Osteocyte (in vitro differentiated cells): ENCODE measurements at places on chromosomes 6 and 20.

DNA sequence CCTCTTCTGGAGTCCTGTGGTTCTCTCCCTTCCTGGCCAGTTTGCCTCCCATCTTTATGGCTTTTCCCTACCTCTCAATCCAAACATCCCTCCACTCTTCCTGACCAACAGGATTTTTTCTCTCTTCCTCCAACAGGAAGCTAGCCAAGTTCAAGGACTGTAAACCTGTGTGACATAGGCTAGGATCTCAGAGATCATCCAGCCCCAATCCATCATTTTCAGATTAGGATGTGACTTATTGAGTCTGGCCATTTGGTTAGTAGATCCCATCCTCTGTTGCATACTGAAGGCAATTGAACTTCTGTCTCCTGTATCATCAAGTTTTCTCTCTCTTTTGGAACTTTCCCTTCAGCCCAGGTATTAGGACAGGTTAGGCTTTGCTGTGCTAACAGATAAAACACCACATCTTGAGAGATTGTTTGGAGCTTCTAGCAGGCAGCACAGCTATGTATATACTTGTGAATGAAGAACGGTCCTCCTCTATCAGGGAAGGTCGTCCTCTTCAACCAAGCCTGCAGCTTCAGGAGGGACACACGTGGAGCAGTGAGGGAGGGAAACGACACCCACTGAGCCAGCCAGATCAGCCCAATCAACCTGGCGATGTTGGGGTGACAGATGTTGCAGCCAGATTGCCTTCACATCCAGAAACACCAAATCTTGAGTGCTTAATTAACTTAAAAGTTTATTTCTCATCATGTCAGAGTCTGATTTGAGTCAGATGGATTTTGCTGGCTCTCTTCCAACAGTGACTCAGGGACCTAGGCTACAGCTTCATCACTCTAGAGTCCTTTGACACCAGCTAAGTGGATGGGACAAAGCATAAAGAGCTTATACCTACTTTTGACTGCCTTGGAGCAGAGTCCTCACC lies 106.8 kb downstream of the GJA10 start:
- no peak overlapping the region for H3K27ac ChIP-seq
- peaks cover 2% of the 10 kb centered on the region for H3K27me3 ChIP-seq
- no peak overlapping the region for H3K4me3 ChIP-seq
- H3K36me3 ChIP-seq: no peaks in the 10 kb centered on the region

- peaks cover 27% of the 10 kb centered on the region for H3K4me1 ChIP-seq
- peak within 1 kb of the TSS; percentile 97 for H3K4me3 ChIP-seq
- H3K27me3 ChIP-seq: no peaks in the 10 kb centered on the region
These were observed at the start of gene RRP36 for GRCh38 chr6:43021270-43022047. Gene RRP36, plus strand, starts transcription at chr6:43021623. Its CDS starts 32 bp downstream, at chr6:43021655.

GRCh38 chr6:11246722-11247121 lies 14.3 kb upstream of the NEDD9 start:
- H3K27me3 ChIP-seq: no peaks in the 10 kb centered on the region
- H3K27ac ChIP-seq: no peak overlapping the region
- H3K36me3 ChIP-seq: no peaks in the 10 kb centered on the region
- H3K4me3 ChIP-seq: no peak overlapping the region

GRCh38 chr20:46604551-46605133 lies 46.6 kb downstream of the SLC13A3 start:
- H3K36me3 ChIP-seq: no peaks in the 10 kb centered on the region
- H3K27me3 ChIP-seq: peaks cover 3% of the 10 kb centered on the region
- DNase-seq: no peak
- H3K4me3 ChIP-seq: no peak overlapping the region
- H3K27ac ChIP-seq: no peak overlapping the region

DNA sequence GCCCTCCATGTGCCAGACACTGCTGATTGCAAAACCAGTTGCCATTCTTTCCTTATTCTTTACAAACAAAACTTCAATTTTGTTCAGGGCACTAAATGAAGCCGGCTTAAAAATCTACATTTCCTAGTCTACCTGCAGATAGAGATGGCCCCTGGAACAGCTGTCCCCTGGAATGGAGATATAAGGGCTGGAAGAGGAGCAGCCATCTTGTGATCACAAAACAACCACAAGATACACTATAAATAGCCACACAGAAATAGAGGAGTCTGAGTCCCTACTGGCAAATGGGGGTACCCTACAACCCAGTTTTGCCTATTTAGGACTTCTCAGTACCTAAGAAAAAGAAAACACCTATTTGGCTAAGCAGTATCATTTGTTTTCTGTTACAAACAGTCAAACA lies 115.9 kb upstream of the BEND6 start:
- H3K36me3 ChIP-seq: no peaks in the 10 kb centered on the region
- DNase-seq: no peak

- DNase-seq: no peak
- no peak overlapping the region for H3K27ac ChIP-seq
- H3K4me1 ChIP-seq: no peaks in the 10 kb centered on the region
- no peaks in the 10 kb centered on the region for H3K36me3 ChIP-seq
- peaks cover 11% of the 10 kb centered on the region for H3K27me3 ChIP-seq
- no peak overlapping the region for H3K4me3 ChIP-seq
These were observed 53.7 kb downstream of the PPP1R16B start for GRCh38 chr20:38859070-38859690.

- no peak overlapping the region for H3K4me3 ChIP-seq
- no peaks in the 10 kb centered on the region for H3K27me3 ChIP-seq
- DNase-seq: no peak
- no peak overlapping the region for H3K27ac ChIP-seq
These were observed 27.0 kb upstream of the TFB1M start for GRCh38 chr6:155341130-155341828.

DNA sequence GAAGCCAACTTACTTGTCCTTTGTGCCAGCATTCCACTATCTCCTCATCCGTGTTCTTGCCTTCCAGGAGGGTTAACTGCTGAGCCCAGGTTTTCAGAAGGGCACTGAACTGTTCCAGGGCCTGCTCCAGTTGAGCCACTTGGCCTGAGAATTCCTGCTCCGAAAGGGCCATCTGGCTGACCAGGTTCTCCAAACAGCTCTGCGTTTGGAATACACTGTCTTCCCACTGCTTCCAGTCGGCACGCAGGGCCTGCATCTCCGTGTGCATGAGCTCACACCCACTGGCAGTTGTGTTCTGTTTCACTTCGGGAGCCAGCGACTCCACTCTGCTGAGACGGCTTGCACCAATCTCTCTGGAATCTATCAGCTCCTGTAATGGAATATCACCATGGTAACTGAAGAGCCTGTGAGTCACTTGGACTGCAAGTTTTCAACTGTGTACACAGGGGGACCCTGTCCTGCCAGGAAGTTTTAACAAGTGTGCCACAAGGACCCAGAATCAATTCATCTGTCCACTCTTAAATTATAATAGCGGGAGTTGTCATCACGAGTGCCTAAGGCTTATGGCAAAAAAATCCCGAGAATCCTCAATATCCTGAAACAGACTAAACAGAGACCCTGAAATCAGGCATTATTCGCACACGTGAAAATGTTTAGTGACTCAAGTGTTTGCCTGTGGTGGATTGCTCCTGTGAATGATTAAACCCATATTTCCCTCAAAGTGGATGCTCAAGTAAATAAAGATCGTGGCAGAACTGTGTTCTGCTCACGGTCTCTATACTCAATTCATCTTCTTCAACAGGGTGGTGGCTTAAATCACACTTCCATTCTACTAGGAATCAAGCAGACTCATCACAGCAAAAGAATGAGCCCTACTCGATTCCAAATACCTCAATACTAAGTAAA lies 255.9 kb downstream of the SYNE1 start:
- peaks cover 9% of the 10 kb centered on the region for H3K36me3 ChIP-seq
- peak overlapping the region; percentile 98 for H3K4me3 ChIP-seq
- peaks cover 27% of the 10 kb centered on the region for H3K4me1 ChIP-seq
- DNase-seq: peak; percentile 94
- H3K27me3 ChIP-seq: no peaks in the 10 kb centered on the region

GRCh38 chr6:140855520-140855919 lies 1277.2 kb upstream of the GJE1 start:
- peaks cover 12% of the 10 kb centered on the region for H3K36me3 ChIP-seq
- no peak overlapping the region for H3K4me3 ChIP-seq
- H3K27ac ChIP-seq: peak overlapping the region; percentile 25
- no peaks in the 10 kb centered on the region for H3K27me3 ChIP-seq
- peaks cover 51% of the 10 kb centered on the region for H3K4me1 ChIP-seq

DNA sequence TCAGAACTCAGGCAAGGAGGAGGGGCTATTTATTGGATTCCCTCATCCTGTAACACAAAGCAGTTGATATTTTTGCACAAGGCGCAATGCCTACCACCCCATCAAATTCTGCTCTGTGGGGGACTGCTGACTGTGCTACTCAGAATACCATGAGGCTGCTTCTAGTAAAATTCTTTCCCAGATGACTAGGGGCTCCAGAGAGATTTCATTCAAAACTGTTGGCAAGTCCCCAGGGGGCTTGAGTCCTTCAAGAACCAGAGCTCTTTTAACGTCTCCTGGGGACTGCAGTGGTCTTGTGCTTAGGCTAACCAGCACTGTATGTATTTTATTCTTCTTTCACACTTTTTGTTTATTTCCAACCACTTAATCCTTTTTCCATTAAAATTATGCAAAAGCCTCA lies 365.9 kb upstream of the AGPAT4 start:
- no peaks in the 10 kb centered on the region for H3K27me3 ChIP-seq
- H3K4me1 ChIP-seq: peaks cover 64% of the 10 kb centered on the region
- no peak for DNase-seq
- H3K36me3 ChIP-seq: peaks cover 4% of the 10 kb centered on the region
- H3K27ac ChIP-seq: peak overlapping the region; percentile 78
- no peak overlapping the region for H3K4me3 ChIP-seq

- H3K27ac ChIP-seq: no peak overlapping the region
- peaks cover 4% of the 10 kb centered on the region for H3K4me1 ChIP-seq
- no peak overlapping the region for H3K4me3 ChIP-seq
- DNase-seq: no peak
These were observed 129.0 kb downstream of the F13A1 start for GRCh38 chr6:6191476-6191875.

- no peaks in the 10 kb centered on the region for H3K36me3 ChIP-seq
- peaks cover 10% of the 10 kb centered on the region for H3K27me3 ChIP-seq
- no peak for DNase-seq
- H3K27ac ChIP-seq: no peak overlapping the region
These were observed 41.7 kb upstream of the TTPAL start for GRCh38 chr20:44433751-44434538.

DNA sequence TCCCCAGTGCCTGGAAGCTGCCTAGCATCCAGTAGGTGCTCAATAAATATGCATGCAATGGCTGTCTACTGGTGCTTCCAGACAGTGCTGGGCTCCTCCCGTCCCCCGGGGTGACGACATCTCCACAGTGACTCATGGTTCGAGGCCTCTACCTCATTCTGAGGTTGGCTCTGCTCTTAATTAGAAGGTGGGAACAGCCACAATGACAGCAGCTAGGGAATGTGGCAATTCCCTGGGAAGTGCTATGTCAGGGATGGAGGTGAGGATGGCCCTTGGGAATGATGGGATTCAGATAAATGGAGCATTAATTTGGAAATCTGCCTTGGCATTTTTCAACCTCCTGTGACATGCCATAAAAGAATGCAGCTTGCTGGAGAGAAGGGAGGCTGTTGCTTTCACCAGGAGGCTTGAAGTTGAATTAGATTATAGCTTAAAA lies 43.5 kb upstream of the NFATC2 start:
- no peak overlapping the region for H3K4me3 ChIP-seq
- H3K36me3 ChIP-seq: no peaks in the 10 kb centered on the region
- H3K27ac ChIP-seq: no peak overlapping the region
- H3K27me3 ChIP-seq: no peaks in the 10 kb centered on the region
- H3K4me1 ChIP-seq: peaks cover 6% of the 10 kb centered on the region

GRCh38 chr6:153207006-153207405 lies 75.9 kb upstream of the RGS17 start:
- DNase-seq: no peak
- H3K4me1 ChIP-seq: peaks cover 17% of the 10 kb centered on the region
- no peaks in the 10 kb centered on the region for H3K36me3 ChIP-seq
- peaks cover 22% of the 10 kb centered on the region for H3K27me3 ChIP-seq
- H3K27ac ChIP-seq: peak overlapping the region; percentile 9
- no peak overlapping the region for H3K4me3 ChIP-seq

DNA sequence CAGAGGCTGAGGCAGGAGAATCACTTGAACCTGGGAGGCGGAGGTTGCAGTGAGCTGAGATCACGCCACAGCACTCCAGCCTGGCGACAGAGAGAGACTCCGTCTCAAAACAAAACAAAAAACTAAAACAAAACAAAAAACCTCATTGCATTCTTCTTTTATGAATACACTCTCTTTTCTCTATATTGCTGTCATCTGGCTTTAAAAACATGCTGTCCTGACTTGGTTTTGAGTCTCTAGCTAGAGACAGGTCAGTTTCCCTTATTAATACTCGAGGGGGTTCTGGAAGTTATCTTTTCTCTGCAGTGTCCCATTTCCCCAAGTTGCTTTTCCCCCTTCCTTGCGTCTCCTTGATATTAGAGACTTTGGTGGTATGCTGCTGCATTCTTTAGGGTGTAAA lies 50.9 kb downstream of the RIOK1 start:
- no peak overlapping the region for H3K4me3 ChIP-seq
- no peaks in the 10 kb centered on the region for H3K27me3 ChIP-seq
- no peak for DNase-seq

GRCh38 chr20:38748861-38749149 lies 545 bp downstream of the ACTR5 start:
- peaks cover 5% of the 10 kb centered on the region for H3K27me3 ChIP-seq
- peaks cover 14% of the 10 kb centered on the region for H3K4me1 ChIP-seq
- DNase-seq: no peak
- H3K4me3 ChIP-seq: peak overlapping the region; percentile 86
- peak overlapping the region; percentile 80 for H3K27ac ChIP-seq
- peaks cover 11% of the 10 kb centered on the region for H3K36me3 ChIP-seq

DNA sequence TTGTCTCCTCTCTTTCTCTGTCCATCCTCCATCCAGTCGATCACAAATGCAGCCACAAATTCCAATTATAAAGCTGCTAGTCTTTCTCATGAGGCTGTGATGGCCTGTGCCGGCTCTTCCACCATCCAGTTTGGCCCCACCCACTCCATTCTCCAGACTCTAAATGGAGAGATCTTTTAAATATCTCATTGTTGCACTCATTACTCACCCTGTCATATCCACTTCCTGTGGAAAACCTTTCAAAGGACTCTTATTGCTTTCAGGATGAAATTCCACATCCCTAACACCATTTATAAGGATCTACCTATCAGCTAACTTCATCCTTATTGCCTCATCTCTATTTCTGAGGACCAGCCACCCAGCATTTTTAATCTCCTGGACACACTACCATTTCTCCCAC lies 70.6 kb downstream of the NRN1 start:
- DNase-seq: no peak
- no peak overlapping the region for H3K4me3 ChIP-seq
- no peaks in the 10 kb centered on the region for H3K36me3 ChIP-seq
- no peaks in the 10 kb centered on the region for H3K27me3 ChIP-seq
- H3K4me1 ChIP-seq: peaks cover 9% of the 10 kb centered on the region

- no peaks in the 10 kb centered on the region for H3K4me1 ChIP-seq
- DNase-seq: no peak
- H3K27ac ChIP-seq: no peak overlapping the region
- peaks cover 62% of the 10 kb centered on the region for H3K27me3 ChIP-seq
- H3K4me3 ChIP-seq: no peak overlapping the region
These were observed 16.0 kb downstream of the TMEM151B start for GRCh38 chr6:44286285-44286565.

GRCh38 chr20:57618091-57618763 lies 2.0 kb downstream of the ZBP1 start:
- no peaks in the 10 kb centered on the region for H3K36me3 ChIP-seq
- no peak for DNase-seq
- no peak overlapping the region for H3K4me3 ChIP-seq
- H3K27ac ChIP-seq: no peak overlapping the region
- peaks cover 39% of the 10 kb centered on the region for H3K27me3 ChIP-seq
- no peaks in the 10 kb centered on the region for H3K4me1 ChIP-seq

GRCh38 chr6:119482850-119483285 lies 133.3 kb upstream of the MAN1A1 start:
- H3K36me3 ChIP-seq: no peaks in the 10 kb centered on the region
- H3K27me3 ChIP-seq: peaks cover 6% of the 10 kb centered on the region
- DNase-seq: no peak
- H3K27ac ChIP-seq: no peak overlapping the region
- peaks cover 3% of the 10 kb centered on the region for H3K4me1 ChIP-seq
